ENCODE measurements at places on chromosomes 2 and 18. TPM values are rescaled to one million over a fixed set of nuclear protein-coding genes. Genes with fewer than 3 reads are reported as not detected.

Gene CROCC2
- total RNA-seq, result not detected

Gene ACTR2
- 160 TPM for total RNA-seq

Gene HJURP
- total RNA-seq, result 83.7 TPM

Gene INO80B
- 15.8 TPM for total RNA-seq

- peaks cover 67% of the 10 kb centered on the region for H3K36me3 ChIP-seq
- no peak overlapping the region for H3K4me3 ChIP-seq
- DNase-seq, result no peak
- H3K27me3 ChIP-seq, result no peaks in the 10 kb centered on the region
- peaks cover 58% of the 10 kb centered on the region for H3K4me1 ChIP-seq
Observed at GRCh38 chr2:150474326-150475074, 13.0 kb downstream of the RND3 start.

- no peaks in the 10 kb centered on the region for H3K27me3 ChIP-seq
- H3K4me3 ChIP-seq, result no peak overlapping the region
- no peaks in the 10 kb centered on the region for H3K4me1 ChIP-seq
Observed at GRCh38 chr2:190765386-190766173, 115.0 kb upstream of the GLS start.

DNA sequence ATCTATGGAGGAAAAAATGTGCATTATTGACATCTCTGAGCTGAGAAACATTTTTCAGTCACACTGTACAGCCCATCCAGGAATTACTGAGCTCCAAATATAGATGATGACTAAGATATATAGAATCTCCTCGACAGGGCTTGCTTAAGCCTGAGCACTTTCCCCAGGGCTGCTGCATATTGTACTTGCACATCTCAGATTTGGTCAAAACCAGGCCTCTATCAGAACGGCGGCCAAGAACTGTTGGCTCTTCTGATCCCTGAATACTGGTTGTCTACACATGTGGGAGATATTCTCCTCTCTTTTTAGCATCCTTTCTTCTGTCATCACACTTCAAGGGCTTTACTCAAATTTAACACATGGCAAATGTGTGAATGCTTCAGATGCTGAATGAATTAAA, 201.5 kb upstream of the SLC35G4 start:
- H3K4me3 ChIP-seq, result no peak overlapping the region
- no peak for DNase-seq
- no peaks in the 10 kb centered on the region for H3K36me3 ChIP-seq
- no peaks in the 10 kb centered on the region for H3K27me3 ChIP-seq
- no peak overlapping the region for H3K27ac ChIP-seq

DNA sequence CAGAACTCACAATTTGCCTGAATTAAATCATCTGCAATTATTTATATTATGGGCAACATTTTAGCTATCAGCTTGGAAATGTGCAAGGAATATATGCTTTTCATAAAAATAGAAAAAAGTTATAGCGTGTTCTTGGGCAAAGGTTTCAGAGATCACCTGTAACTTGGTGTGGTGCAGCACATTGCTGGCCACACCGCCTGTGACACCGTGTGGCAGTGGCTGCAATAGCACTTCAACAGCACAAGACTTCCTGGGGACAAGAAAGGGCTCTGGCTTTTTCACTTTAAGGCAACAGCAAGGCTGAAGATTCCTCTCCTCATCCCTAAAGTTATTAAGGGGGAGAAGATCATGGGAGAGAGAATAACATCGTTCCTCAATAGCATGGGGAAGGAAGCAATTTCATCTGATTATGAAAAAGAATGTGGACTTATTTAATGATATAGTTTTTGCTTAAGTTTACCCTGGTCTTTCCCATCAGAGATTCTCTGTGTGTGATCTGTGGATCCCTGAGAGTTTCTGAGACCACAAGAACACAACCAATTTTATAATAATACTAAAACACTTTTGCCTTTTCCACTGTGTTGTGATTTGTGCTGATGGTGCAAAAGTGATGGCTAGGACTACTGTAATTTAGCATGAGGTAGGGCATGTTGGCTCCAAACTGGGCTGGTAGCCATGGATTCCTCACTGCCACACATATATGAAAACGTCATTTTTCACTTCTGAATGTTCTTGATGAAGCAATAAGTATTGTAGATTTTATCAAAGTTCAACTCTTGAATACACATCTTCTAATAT, 15.0 kb upstream of the SERPINB3 start:
- H3K36me3 ChIP-seq, result no peaks in the 10 kb centered on the region
- H3K4me3 ChIP-seq, result no peak overlapping the region
- DNase-seq, result peak; percentile 50
- H3K27ac ChIP-seq, result no peak overlapping the region

DNA sequence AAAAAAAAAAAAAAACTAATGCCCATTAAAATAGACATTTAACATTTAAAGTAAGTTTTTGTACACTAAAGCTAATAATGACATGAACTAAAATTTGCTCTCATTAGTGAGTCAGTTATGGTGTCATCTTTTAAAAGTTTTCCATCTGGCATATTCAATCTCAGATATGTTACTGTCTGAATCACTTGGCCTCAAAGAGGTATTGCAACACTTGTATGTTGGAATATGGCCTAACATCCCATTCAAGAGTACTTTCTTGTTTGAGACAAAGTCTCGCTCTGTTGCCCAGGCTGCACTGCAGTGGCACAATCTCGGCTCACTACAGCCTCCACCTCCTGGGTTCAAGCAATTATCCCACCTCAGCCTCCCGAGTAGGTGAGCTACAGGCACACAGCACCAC, 169.7 kb downstream of the TMEM163 start:
- H3K4me3 ChIP-seq, result no peak overlapping the region
- no peaks in the 10 kb centered on the region for H3K27me3 ChIP-seq
- H3K4me1 ChIP-seq, result peaks cover 2% of the 10 kb centered on the region
- no peak for DNase-seq
- no peak overlapping the region for H3K27ac ChIP-seq

All from WTC11 (cell line).